Activated CD8-positive, alpha-beta memory T cell treated with anti-CD3 and anti-CD28 coated beads, Interleukin-2, amount 10 ng/mL, durations not matched to agents 7 days and 5 days (primary cell): ENCODE measurements at places on chromosomes 16 and 17.

DNA sequence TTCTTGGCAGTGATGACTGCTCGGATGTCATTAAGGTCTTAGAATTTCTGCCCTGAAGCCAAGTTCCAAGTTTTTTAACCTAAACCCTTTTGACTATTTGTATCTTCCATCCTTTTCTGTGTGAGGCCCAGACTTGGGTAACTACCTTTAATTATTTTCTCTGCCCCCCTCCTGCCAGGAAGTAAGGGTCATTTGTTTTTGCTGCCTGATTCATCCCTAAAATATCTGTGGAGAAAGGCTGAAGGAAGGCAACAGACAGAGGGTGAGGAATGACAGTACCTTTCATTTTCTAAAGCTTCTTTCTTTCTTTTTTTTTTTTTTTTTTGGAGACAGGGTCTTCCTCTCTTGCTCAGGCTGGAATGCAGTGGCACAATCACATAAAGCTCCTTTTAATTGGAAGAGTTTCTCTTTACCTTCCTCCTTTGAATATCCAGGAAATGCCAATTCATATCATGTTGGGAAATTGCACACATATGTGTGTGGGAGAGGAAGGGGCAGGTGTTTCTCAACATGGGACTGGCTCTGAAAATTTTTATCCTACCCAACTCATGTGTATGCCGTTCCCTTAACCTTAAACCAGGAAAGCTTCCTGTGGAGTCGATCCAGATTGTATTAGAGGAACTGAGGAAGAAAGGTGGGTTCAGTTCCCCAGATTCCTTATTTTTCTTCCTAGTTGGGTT, 957 bp downstream of the VPS25 start:
- peak overlapping the region; percentile 98 for H3K27ac ChIP-seq
- H3K27me3 ChIP-seq = no peaks in the 10 kb centered on the region
- H3K4me1 ChIP-seq = peaks cover 36% of the 10 kb centered on the region
- no peak for DNase-seq

DNA sequence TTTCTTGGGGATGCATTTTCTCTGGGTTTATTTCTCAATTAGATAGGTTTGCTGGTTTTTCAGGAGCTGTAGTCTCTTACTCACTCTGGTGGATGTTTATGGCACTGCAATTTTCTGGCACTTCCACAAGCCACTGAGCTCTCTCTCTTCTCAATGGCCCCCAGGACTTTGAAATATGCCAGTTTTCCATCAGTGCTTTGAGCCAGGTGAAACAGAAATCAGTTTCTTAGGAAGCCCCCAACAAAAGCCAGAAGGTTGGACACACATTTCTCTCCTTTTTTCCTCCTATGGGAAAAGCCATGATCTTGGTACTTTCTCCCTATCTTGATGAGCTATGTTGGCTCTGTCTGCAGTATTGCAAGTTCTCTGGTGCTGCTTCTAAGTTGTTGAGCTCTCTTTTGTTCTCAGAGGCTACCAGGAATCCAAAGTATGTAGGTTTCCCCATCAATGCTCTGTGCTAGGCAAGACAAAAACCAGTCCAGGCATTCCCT, 90.7 kb upstream of the SMIM36 start:
- H3K27me3 ChIP-seq = peaks cover 29% of the 10 kb centered on the region
- H3K27ac ChIP-seq = no peak overlapping the region
- no peak for DNase-seq

DNA sequence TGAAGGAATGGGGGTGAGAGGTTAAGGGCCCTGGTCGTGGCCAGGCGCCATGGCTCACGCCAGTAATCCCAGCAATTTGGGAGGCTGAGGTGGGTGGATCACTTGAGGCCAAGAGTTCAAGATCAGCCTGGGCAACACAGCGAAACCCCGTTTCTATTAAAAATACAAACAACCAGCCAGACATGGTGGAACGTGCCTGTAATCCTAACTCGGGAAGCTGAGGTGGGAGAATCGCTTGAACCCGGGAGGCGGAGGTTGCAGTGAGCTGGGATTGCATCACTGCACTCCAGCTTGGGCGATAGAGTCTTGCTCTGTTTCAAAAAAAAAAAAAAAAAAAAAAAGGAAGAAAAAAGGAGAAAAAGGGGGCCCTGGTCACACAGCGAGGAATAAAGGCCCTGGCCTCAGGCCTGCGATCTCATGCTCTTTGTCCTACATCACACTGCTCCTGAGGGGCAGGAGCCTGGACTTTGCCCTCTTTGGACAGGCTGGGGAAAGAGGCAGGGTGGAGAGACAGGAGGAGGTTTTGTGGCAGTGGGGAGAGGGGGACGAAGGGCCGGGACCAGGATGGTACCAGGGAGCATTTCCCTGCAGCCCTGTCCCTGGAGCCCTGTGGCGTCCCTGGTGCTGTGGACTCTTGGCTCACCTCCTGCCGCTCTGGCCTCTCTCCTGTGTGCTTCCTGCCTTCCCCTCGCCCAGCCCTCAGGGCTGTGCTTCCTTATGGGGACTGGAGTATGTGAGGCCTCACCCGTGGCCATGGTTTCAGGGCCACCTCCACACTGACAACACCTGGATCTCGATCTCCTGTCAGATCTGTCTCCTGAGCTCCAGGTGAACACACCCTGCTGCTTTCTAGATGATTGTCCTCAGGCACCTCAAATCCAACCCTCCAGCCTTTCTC, 19.7 kb upstream of the SLC25A19 start:
- no peak overlapping the region for H3K4me3 ChIP-seq
- H3K36me3 ChIP-seq = peaks cover 2% of the 10 kb centered on the region
- no peak for DNase-seq
- no peak overlapping the region for H3K27ac ChIP-seq
- peaks cover 9% of the 10 kb centered on the region for H3K4me1 ChIP-seq

- no peaks in the 10 kb centered on the region for H3K4me1 ChIP-seq
- H3K4me3 ChIP-seq = no peak overlapping the region
- no peak overlapping the region for H3K27ac ChIP-seq
- no peaks in the 10 kb centered on the region for H3K36me3 ChIP-seq
- DNase-seq = no peak
- no peaks in the 10 kb centered on the region for H3K27me3 ChIP-seq
Measured at GRCh38 chr17:6046431-6046830, 23.7 kb upstream of the WSCD1 start.

GRCh38 chr17:40309949-40310510, 1.1 kb downstream of the RARA start:
- no peak overlapping the region for H3K4me3 ChIP-seq
- no peak overlapping the region for H3K27ac ChIP-seq
- H3K36me3 ChIP-seq = no peaks in the 10 kb centered on the region
- peaks cover 44% of the 10 kb centered on the region for H3K4me1 ChIP-seq

GRCh38 chr17:65371702-65372101, 189.7 kb downstream of the AXIN2 start:
- no peak overlapping the region for H3K27ac ChIP-seq
- peaks cover 10% of the 10 kb centered on the region for H3K4me1 ChIP-seq
- H3K4me3 ChIP-seq = no peak overlapping the region
- peaks cover 29% of the 10 kb centered on the region for H3K27me3 ChIP-seq

DNA sequence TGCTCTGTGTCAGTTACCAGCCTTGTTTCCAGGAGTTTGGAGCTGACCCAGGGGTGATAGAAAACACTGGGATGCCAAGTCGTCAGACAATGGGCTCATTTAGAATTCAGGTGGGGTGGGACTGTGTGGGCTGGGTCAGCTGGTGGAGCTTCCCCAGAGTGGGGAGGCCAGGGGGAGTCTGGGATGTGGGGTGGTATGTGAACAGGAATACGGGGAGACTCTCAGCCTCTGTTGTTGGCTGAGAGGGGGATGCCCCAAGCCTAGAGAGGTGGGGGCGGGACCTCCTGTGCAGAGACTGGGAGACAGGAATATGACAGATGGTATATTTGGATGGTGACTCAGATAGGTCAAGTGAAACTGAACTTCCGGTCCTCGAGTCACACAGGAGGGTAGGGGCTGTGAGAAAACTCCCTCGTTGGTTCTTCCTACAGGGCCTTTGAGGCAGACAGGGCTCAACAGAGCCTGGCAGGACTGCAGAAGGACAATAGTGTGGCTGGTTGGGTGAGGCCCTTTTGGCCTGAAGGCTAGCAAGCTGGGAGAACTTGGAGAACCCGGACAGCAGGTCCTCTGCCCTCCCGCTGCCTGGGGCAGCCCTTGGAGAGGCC, 23.7 kb downstream of the CDH1 start:
- H3K36me3 ChIP-seq = no peaks in the 10 kb centered on the region
- H3K4me1 ChIP-seq = peaks cover 44% of the 10 kb centered on the region
- H3K27me3 ChIP-seq = peaks cover 10% of the 10 kb centered on the region
- no peak overlapping the region for H3K27ac ChIP-seq
